NCI-H446 (cell line): ENCODE measurements at places on chromosomes 6 and 20.
A peak's percentile ranks its signal among the peaks of the same experiment; 100 is the strongest.

DNA sequence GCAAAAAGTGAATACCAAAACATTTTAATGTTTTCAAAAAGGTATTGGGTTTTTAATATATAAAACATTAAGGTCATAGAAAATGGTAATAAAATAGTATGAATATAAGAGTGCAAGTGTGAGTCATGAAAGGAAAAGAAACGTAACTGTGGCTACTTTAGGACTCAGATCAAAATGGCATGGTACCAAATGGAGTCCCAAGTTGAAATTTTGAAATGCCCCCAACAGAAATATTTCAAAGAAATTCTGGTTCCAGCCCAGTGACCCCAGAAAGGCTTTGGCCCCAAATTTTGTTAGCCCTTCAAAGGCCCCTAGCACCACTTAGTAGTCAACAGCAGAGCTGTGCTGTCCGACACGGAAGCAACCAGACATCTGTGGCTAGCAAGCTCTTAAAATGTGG, 6.0 kb downstream of the COL12A1 start:
- DNase-seq, result no peak

DNA sequence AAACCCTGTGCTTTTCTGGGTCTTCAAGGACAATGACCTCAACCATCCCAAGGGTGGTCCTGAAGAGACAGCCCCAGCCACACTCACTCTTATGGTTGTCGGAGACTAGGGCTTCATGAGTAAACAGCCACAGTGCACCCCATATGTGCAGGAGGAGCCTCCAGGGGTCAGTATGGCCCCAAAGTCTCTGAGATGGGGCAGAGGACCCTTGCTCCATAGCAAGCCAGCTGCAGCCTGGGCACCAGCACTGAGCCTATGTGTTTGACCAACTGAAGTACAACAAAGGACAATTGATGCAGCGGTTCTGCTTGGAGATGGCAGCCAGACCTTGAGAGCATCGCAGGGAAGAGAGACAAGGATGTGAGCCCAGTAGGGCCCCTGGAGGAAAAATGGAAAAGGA, 112.2 kb downstream of the LRFN2 start:
- DNase-seq, result no peak

DNA sequence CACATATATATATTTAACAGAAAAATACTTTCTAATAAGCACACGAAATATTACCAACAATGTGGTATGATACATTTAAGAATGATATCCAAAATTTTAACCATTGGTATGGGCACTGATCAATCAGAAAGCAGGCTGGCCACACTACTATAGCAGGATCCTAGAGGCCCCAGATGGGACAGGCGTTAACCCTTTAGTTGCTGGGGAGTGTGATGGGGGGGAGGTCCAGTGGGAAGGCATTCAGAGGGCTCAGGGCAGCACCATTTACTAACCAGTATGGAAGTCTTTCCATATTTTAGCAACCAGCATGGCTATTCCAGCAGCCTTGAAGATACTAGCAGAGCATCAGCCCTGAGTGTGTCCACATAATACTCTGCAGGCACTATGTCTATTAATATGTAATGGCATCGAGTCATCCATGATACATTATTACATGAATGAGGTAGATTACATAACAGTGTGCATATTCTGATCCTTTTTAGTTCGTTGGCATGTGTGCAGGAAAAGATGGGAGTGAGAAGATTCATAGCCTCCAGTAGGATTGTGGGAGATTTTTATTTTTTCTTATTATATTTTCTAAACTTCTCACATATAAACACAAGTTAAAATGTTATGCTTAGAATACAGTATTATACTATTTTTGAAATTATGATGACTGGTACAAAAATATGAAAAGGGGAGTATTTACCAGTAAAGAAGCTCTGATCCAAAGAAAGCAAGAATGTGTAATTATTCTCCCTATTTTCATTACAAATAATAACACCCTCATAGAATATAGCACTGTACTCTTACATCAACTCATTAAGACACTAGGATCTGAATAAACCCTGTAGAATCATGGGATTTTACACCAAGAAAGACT, 78.9 kb downstream of the FAM217A start:
- DNase-seq, result no peak

GRCh38 chr6:30100585-30101443, 12.1 kb downstream of the TRIM31 start:
- DNase-seq, result no peak

DNA sequence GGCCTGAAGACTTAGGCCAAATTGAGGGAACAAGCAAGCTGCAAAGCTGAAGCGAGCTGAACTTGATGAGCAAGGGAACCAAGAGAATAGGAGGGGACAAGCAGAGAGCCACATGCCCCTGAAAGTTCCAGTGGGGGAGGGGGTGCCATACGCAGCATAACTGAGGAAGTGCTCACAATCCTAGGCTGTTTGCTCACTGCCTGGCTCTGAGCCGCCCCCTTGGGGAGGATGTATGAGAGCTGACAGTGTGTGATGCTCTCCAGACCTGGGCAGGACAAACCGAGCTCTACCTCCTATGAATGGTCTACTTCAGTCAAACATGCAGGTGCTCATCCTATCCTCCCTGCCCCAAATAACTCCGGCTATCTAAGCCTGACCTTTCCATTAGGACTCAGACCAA, 52.1 kb downstream of the FAXC start:
- no peak for DNase-seq

- no peak for DNase-seq
These were observed 13.5 kb downstream of the NINL start for GRCh38 chr20:25571817-25572216.

DNA sequence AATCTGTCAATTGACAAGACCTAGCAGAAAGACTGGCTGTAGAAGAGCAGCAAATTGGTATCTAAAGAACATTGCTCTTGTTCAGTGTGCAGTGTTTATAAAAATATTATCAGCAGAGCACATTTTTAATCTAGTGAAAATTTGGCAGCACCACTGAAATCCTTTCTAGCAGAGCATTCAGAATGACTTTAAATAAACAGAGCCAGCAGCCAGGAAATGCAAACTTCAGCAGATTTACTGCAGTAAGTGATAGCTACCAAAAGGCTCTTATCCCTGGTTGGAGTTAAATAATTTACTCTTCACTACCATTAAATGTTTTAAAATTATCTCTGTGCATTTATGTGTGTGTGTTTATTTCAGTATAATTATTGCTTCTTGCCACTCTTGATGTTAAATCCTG, 590.9 kb upstream of the CITED2 start:
- no peak for DNase-seq

DNA sequence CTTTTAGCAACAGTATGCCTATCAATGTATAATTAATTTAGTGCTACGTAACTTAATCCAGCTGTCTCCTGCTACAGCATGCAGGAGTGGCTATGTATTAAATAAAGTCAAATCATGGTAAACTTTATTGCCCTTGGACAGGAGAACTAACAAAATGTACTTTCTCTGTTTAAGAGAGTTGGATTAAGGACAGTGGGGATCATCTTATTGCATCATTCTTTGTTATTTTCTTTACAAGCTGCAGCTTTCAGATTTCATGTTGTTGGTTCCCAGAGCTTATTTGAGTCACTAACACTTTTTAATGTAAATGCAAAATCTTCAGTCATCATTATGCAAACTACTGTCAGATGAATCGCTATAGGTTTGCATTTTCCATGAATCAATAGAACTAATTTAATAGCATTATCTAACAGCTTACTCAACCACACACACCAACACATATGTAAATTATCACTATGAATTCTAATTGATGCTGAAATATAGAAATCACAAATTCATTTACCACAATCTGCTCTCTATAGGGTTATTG, 424.7 kb downstream of the MMUT start:
- DNase-seq, result no peak

DNA sequence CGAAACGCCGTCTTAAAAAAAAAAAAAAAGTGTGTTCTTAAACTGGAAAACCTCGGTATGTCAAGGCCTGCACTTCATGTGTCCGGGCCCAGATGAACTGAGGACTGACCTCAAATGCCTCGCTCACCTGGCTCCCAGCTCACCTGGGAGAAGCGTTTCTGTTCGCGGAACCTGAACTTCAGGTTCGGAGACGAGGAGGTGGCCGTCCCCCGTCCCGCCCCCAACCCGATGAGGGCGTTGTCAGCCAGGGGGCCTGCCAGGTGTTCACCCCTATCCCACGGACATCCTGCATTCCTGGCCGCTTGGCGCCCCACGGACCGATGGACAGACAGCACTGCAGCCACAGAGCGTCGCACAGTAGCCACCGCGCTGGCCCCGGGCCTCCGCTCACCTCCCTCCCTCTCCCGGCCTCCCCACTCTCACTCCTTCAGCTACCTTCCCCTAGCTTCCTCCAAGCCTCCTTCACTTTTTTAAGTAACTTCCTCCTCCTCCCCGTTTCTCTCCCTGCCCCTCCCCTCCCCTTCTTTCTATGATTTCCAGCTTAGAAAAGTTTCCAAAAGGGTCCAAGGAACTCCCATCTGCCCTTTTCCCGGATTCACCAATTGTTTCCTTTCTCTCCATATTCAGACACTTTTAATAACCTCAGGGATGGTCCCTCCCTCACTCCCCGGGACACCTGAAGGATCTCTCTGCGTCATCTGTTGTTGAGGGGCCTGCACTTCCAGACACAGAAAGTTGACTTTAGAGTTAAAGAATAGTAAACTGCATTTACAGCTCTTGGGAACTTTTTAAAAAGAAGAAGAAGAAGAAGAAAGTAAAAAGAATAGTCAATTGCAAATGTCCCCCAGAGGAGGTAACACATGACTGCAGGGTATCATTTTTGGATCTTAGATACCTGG, 22.7 kb upstream of the MCM3 start:
- DNase-seq, result no peak

DNA sequence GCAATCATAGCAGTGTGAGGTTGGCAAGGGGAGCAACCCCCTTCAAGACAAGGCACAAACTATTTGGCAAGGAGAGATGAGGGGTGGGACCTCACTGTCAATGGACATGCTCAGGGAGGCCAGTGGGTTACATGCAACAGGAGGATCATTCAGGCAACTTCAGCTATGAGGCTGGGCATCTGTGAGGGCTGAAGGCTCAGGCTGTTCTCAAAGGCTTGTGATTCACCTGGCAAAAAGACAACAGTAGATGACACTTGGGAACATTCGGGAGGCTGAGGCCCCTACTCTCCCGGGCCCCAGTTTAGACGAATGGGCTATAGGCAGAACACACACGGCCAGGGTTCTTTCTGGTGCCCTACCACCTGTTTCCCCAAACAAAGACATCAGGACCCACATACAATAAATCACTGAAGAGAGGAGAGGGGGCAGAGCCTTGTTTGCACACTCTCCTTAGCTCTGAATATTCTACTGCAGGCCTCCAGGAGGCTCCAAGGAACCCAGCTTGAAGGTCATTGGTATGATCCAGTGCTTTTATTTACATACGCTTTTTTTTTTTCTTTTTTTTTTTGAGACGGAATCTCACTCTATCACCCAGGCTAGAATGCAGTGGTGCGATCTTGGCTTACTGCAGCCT, 7.9 kb downstream of the TUBB start:
- peak; percentile 31 for DNase-seq

DNA sequence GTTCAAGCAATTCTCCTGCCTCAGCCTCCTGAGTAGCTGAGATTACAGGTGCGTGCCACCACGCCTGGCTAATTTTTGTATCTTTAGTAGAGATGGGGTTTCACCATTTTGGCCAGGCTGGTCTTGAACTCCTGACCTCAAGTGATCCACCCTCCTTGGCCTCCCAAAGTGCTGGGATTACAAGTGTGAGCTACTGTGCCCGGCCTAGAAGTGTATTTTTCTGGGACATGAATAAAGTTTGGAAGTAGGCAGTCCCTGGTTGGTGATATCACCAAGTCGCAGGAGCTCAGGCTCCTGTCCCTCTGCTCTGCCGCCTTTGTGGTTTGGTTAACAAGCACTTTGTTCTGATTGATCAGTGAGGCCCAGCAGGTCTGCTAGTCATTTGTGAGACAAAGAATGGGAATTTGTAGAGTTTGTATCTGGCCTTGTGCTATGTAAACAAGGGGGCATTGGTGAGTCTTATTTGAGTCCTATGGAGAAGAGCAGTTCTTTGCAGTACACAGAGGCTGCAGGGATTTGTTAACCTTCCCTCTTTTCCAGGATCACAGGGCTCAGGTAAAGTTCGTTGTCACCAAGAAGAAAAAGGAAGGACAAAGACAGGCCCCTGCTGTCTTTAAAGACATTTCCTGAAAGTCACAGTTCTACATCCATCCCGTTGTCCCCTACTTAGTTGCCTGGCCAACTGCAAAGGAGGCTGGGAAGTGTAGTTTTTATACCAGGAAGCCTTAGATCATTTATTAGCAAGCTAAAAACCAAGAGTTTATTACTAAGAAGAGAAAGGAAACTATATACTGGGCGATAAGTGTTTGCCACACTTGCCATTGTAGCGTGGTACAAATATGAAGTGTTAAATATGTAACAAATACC, 13.1 kb downstream of the MTHFD1L start:
- DNase-seq, result no peak

GRCh38 chr6:137933696-137934095, 66.6 kb downstream of the TNFAIP3 start:
- no peak for DNase-seq

DNA sequence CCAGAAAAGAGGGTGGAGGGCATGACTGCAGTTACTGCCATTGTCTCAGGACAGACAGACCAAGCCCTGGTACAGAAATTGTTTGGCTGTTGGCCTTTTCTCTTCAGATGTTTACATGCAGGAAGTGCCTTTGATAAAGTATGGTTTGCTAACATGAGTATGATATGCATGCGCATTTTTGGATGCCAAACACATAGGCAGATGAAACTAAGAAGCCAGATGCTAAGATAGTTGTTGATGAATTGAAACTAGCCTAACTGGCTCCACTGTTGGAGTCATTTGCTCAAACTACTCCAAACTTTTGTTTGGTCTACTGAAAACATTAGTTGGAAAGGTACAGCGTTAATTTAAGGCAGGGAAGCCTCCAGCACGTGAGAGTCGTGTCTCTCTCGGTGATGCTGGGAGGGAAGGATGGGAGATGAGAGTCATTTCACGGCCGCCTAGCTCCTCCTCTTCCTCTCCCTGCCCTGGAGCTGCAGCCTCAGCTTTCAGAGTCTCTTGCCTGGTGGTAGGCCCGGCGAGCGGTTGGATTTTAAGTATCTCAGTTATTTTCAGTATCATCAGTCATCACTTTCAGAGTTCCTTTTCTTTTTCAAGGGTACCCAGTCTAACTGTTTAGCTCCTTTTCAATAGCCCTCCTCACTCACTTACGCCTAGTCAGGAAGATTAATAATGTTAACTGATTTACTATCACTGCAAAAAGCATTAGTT, 29.7 kb downstream of the RREB1 start:
- DNase-seq, result no peak

- no peak for DNase-seq
These were observed 69.0 kb downstream of the NCOA7 start for GRCh38 chr6:125859727-125860126.

DNA sequence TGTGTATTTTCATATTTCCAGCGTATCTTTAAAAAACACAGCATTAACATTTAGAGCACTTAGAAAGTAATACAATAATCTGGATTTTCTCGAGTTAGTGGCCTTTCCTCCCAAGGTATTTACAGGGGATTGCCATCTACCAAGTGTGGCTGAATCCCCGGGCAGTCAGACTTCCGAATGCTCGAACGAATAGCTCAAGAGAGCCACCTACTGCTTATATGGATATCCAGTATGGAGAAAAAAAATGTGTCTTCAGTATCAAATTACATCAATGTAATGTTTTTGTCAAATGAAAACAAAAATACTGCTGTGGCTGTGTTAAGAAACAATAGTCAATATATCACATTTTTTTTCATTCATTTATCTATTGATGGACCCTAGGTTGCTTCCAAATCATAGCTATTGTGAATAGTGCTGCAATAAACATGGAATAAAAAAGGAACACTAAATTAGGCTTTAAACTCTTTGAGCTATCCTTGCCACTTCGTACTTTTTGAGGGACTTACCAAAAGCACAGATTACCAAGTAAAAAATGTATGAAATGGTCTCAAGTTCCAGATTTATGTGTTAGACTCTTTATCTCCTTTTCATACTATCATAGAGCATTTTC, 654.5 kb upstream of the PTCHD4 start:
- DNase-seq, result peak; percentile 81

- no peak for DNase-seq
These were observed 206.3 kb downstream of the PREX1 start for GRCh38 chr20:48621376-48622078.
